ENCODE measurements at places on chromosomes 7 and 10.

DNA sequence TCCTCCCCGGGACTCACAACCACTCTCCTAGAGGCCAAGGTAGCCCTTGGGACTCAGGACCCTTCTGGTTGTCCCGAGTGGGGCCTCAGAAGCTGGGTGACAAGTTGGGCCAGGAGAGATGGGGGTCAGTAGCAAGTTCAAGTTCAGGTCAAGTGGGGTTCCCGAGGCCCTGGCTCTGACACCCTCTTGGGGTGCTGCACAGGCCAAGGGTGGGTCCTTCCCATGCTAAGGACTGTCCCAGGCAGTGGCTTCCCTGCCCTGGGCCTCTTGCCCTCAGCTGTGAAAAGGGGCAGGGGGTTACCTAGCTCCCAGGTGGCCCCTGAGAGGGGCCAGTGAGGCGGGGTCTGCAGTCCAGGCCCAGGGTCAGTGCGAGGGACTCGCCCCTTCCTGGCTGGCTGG is 115.4 kb upstream of the TNRC18 start:
- no peak for DNase-seq

GRCh38 chr10:112376396-112376790 is 2.5 kb downstream of the ACSL5 start:
- no peak for DNase-seq

DNA sequence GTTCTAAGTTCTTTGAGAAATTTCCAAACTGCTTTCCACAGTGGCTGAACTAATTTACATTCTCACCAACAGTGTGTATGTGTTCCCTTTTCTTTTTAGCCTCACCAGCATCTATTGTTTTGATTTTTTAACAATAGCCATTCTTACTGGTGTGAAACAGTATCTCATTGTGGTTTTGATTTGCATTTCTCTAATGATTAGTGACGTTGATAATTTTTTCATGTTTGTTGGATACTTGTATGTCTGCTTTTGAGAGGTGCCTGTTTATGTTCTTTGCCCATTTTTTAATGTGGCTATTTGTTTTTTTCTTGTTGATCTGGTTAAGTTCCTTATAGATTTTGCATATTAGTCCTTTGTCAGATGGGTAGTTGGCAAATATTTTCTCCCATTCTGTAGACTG is 191.4 kb downstream of the AGMO start:
- DNase-seq = no peak

DNA sequence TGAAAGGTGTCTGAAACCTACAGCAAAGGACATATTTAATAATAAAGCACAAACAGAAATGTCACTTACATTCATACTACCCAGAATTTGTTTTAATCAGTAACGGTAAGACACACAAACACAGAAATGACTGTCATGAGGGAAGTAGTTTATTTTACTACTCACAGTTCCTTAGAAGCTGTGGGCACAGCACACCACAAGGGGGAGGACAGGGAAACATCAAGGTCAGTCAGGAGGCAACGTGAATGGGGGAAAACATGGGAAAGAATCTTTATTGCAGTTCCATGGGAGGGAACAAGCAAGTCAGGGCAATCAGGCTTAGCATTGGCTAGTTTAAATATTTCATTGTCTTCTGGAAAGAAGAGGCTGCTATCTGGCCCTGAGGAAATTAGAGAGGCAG is 123.8 kb upstream of the PDSS1 start:
- no peak for DNase-seq

DNA sequence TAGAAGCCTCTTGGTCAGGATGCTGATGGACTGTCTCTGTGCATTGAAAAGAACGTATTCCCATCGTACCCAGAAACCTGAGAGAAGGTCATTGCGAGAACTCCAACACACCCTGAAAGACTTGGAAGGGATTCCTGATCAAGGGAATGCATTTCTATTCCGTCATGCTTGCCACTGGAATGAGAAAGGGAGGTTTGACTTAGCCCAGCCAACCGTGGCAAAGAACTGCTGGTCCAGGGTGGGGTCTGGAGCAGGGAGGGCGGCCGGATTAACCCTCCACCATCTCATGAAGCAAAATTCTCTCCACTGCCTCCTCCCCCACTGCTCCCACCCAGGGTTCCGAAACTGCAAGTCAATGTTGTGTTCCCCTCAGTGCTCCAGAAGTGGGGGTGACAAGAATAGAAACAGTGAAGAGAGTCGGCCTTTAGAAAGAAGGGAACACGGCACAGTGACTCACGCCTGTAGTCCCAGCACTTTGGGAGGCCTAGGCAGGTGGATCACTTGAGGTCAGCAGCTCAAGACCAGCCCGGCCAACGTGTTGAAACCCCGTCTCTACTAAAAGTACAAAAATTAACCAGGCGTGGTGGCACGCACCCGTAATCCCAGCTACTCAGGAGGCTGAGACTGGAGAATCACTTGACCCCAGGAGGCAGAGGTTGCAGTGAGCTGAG is 137.5 kb upstream of the MGMT start:
- DNase-seq = no peak

GRCh38 chr7:107563081-107563774 is 492 bp downstream of the COG5 start:
- no peak for DNase-seq

GRCh38 chr7:99016196-99016595 is 127.7 kb downstream of the SMURF1 start:
- DNase-seq = no peak

- no peak for DNase-seq
Measured at GRCh38 chr10:123999956-124000615, 93.3 kb downstream of the CHST15 start.

DNA sequence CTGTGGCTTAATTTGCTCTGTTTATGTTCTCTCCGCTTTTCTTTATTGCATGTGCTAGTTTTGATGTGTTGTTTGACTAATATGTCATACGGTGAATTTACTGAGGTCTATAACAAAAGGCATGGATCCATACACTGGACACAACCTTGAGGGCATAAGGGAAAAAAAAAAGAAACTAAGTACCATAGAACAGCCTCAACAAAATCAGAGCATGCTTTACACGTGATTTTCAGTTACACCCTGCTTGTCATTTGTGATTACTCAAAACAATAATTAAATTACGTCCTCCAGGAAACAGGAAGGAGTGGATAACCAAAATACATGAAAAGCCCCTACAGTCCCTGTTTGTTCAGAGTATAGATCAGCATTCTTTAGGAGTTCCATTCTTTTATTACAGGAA is 150.5 kb downstream of the CRPPA start:
- DNase-seq = no peak

DNA sequence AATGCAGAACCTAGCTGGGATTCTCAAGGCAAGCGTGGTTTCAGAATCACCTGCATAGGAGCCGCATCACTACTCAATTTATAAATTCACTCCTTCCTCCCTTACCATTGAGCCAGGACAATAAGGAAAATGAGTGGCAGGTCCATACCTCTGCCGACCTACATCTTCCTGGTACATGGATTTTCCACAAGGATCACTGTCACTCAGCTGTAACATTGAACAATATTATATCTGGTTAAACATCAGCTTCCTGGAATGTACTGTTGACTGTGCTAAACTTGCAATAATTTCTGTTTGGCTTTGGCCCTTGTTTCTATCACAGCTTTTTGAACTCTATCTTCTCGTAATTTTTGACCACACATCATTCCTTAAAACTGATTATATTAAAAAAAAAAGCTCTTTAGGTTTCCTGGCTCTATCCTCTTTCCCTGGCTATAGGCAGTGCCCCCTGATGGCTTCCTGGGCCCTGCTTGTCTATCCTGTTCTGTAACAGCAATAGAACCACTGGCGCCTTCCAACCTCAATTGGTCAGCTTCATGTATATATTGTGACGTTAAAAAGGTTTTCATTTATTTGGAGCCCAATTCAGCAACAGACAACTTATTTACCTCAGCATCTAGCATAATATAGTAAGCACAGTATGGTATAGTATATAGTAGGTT is 59.2 kb downstream of the RNLS start:
- DNase-seq = no peak

GRCh38 chr10:113409175-113409574 is 143.7 kb upstream of the HABP2 start:
- no peak for DNase-seq

- DNase-seq = no peak
Measured at GRCh38 chr10:109727436-109727835, 195.9 kb downstream of the XPNPEP1 start.

DNA sequence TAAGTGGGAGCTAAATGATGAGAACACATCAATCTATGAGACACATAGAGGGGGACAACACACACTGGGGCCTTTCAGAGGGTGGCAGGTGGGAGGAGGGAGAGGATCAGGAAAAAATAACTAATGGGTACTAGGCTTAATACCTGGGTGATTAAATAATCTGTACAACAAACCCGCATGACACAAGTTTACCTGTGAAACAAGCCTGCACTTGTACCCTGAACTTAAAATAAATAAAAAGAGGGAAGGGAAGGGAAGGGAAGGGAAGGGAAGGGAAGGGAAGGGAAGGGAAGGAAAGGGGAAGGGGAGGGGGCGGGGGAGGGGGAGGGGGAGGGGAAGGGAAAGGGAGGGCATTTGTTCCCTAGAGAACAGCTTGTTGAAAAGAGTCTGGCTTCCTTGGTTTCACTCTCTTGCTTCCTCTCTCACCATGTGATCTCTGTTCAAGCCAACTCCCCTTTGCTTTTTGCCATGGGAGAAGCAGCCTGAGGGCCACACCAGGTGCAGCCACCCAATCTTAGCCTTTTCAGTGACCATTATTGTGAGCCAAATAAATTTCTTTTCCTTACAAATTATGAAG is 57.7 kb downstream of the FAM13C start:
- DNase-seq = no peak

GRCh38 chr7:52876402-52876801 is 159.0 kb upstream of the POM121L12 start:
- no peak for DNase-seq

- DNase-seq = no peak
Measured at GRCh38 chr7:33024189-33024757, 38.3 kb downstream of the NT5C3A start.

DNA sequence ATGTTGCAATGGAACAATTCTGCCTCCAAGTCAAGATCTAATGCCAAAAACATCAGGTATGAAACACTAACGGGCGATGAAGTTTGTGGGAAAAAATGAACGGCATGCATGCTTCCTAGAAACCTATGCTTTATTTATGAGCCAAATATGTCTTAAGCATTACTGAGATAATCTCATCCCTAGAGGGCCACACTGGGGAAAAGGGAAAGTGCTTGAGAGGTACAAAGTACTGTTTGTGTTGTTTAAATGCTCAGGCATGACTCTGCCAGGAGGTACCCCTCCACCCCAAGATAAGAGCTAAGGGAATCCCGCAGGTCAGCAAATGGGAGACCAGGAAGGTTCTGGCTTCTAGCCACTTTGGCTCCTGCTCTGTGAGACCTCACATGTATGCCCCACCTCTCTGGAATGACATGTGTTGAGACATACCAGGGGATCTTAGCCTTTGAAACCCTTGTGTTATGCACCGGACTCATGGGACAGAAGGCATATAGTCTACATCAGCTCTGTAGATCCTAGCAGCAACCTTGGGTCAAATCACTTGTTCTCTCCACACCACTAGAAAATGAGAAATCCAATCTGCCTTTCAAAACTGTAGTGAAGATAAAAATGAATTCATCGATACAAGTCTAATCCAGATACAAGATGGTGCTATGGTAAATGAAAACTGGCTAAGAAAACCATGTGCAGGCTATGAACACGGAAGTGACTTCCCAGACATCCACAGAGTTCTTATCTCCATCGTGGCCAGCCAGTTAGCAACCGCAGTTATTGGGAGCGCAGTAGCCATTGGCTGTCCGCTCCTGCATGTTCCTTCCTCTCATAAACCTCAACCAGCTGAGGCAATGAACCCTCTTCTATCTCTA is 61.0 kb downstream of the CREB3L2 start:
- DNase-seq = no peak
